ENCODE measurements at places on chromosomes 5 and 9. TPM values are rescaled to one million over a fixed set of nuclear protein-coding genes. Genes with fewer than 3 reads are reported as not detected.
A peak's percentile ranks its signal among the peaks of the same experiment; 100 is the strongest.

DNA sequence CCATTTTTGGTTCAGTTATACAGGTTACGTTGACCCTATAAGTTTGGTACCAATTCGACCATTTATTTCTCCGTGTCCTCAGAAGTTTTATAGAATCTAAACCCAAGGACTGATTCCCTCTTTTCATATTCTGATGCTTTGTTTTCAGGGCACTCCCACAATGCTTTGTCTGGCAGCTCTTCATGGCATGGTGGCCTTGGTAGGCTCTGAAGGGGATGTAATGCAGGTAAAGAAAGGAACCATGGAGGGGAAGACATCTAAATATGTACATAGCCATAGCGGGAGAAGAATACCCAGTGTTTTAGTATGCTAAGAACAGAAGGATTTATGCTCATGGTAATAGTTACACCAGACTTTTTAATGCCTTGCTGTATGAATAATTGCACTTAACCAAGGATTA, 82.7 kb downstream of the HACD4 start:
- no peaks in the 10 kb centered on the region for H3K27me3 ChIP-seq
- peaks cover 12% of the 10 kb centered on the region for H3K36me3 ChIP-seq
- no peak overlapping the region for H3K27ac ChIP-seq
- no peak for DNase-seq
- H3K4me3 ChIP-seq, result no peak overlapping the region
- no peaks in the 10 kb centered on the region for H3K4me1 ChIP-seq

GRCh38 chr9:34211395-34211794, 32.6 kb downstream of the UBAP1 start:
- no peak for DNase-seq
- no peaks in the 10 kb centered on the region for H3K27me3 ChIP-seq
- H3K4me3 ChIP-seq, result no peak overlapping the region
- H3K36me3 ChIP-seq, result no peaks in the 10 kb centered on the region
- no peaks in the 10 kb centered on the region for H3K4me1 ChIP-seq
- H3K27ac ChIP-seq, result no peak overlapping the region

DNA sequence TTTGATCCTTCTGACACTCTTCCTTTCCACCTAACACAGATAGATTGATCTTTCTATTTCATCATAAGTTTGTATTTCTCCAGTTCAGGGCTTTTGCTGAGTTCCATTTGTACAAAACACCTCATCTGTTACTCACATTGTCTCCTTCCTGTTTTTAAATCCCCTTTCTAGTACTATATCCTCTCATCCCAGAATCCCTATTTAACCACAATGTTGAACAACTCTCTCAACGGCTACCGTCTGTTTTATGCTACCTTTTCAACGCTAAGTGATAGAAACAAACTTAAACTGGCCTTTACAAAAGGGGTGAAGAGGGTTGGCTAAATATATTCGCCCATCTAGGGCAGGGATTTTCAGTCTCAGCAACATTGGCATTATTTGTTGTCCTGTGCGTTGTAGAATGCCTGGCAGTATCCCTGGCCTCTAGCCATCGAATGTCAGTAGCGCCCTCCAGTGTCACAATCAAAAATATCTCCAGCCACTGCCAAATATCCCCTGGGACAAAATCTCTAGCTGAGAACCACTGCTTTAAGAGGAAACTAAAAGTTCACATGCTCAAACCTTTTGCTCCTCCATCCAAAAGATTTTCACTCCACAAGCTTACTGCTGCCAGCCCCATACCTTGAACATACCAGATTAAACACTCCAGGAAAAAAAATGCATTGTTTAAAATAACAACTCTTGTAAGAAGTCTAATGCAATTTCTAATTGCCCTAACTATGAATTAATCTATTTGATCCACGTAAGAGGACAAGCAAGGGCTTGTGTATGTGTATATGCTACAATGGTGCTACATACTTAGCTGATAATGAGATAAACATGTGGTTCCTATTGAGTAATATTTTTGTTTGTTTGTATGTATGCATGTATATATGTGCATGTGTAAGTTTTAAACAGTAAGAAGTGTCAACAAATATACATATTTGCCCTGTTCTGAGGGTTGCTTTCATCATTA, 344.0 kb downstream of the PTPRD start:
- H3K36me3 ChIP-seq, result no peaks in the 10 kb centered on the region
- no peak overlapping the region for H3K27ac ChIP-seq
- no peaks in the 10 kb centered on the region for H3K27me3 ChIP-seq

GRCh38 chr5:160445132-160445531, 23.5 kb downstream of the PTTG1 start:
- no peak overlapping the region for H3K4me3 ChIP-seq
- H3K27me3 ChIP-seq, result no peaks in the 10 kb centered on the region
- peaks cover 3% of the 10 kb centered on the region for H3K4me1 ChIP-seq
- no peaks in the 10 kb centered on the region for H3K36me3 ChIP-seq
- no peak for DNase-seq
- H3K27ac ChIP-seq, result no peak overlapping the region

GRCh38 chr9:134381671-134382516, 55.6 kb downstream of the RXRA start:
- H3K4me1 ChIP-seq, result peaks cover 28% of the 10 kb centered on the region
- no peak overlapping the region for H3K4me3 ChIP-seq
- no peaks in the 10 kb centered on the region for H3K36me3 ChIP-seq

- DNase-seq, result peak; percentile 94
- peaks cover 10% of the 10 kb centered on the region for H3K36me3 ChIP-seq
- peaks cover 43% of the 10 kb centered on the region for H3K4me1 ChIP-seq
- H3K4me3 ChIP-seq, result no peak overlapping the region
These were observed 47.6 kb upstream of the EXOC3 start for GRCh38 chr5:395156-395920.

- H3K36me3 ChIP-seq, result no peaks in the 10 kb centered on the region
- H3K4me3 ChIP-seq, result no peak overlapping the region
- no peak overlapping the region for H3K27ac ChIP-seq
- H3K27me3 ChIP-seq, result no peaks in the 10 kb centered on the region
These were observed 40.3 kb downstream of the DNAJB5 start for GRCh38 chr9:35029852-35030251.

SPATA31D4 gene
- not detected for total RNA-seq

CDKN2A gene
- 17.5 TPM for total RNA-seq

NMUR2 gene
- total RNA-seq, result not detected

PFN3 gene
- not detected for total RNA-seq

ARID3C gene
- not detected for total RNA-seq

DHX29 gene
- 35.6 TPM for total RNA-seq

CCNJL gene
- total RNA-seq, result 2.0 TPM
